ENCODE measurements at places on chromosomes 12 and 14.

- no peak for DNase-seq
Measured at GRCh38 chr12:124512667-124513296, 54.6 kb downstream of the NCOR2 start.

DNA sequence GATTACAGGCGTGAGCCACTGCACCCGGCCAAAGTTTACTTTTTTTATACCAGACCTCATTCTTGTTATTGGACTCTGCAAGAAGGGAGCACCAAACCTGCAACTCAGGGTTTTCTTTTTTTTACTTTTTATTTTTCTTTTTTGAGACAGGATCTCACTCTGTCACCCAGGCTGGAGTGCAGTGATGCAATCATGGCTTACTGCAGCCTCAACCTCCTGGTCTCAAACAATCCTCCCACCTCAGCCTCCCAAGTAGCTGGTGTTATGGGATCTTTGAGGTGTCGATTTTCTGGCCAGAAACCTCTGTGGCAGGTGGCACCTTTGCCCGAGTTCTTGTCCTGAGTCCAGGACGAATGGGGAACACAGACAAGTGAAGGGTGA lies 4.2 kb upstream of the PWP1 start:
- no peak for DNase-seq

GRCh38 chr14:74392616-74393570 lies 33.1 kb downstream of the SYNDIG1L start:
- DNase-seq: no peak

DNA sequence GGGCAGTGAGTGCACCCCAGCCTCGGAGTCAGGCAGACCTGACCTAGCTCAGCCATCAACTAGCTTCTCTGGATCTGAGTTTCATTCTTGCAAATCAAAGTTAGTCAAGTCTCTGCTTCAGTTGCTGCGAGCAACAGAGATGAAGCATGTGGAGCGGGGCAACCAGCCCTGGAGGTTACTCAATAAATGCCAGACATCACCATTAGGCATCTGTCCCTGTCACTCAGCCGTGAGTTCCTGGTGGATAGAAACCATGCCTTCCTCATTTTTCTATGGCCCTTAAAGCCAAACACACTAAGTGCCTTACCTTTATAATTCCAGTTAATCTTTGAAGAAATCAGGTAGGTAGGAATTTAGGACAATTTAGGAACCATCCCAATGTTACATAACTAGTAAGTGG lies 19.3 kb downstream of the RFX4 start:
- DNase-seq: no peak

DNA sequence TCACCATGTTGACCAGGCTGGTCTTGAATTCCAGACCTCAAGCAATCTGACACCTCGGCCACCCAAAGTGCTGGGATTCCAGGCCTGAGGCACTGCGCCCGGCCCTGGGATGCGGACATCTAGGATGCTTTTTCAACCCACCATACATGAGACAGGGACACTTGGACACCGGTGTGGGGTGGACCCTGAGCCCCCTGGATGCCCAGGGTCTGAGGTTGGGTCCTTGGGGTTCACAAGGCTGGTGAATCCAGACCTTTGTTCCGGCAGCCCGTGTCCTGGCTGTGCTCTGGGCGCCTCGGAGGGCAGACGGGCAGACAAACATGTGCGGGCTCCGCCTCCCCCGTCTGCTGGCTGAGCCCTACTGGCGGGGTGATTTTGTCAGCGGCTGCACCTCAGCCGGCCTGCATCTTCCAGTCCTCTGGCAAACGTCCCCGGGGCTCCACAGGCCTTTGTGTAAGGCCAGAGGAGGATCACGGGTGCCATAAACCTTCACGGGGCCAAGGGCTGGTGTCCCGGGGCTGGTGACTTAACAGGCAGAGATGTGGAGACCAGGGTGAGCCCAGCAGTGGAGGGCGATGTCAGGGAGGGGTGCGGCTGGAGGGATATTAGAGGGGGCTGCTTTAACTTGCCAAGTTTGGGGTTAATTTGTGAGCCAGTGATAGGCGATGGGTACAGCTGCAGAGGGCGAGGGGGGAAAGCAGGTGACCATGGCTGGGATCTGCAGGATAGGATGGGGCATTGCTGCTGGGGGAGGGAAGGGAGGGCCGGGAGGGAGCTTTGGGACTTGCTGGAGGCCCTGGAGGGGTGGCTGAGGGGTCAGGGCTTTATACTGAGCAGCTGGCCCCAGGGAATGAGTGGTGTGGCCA lies 5.8 kb downstream of the ASPG start:
- no peak for DNase-seq

DNA sequence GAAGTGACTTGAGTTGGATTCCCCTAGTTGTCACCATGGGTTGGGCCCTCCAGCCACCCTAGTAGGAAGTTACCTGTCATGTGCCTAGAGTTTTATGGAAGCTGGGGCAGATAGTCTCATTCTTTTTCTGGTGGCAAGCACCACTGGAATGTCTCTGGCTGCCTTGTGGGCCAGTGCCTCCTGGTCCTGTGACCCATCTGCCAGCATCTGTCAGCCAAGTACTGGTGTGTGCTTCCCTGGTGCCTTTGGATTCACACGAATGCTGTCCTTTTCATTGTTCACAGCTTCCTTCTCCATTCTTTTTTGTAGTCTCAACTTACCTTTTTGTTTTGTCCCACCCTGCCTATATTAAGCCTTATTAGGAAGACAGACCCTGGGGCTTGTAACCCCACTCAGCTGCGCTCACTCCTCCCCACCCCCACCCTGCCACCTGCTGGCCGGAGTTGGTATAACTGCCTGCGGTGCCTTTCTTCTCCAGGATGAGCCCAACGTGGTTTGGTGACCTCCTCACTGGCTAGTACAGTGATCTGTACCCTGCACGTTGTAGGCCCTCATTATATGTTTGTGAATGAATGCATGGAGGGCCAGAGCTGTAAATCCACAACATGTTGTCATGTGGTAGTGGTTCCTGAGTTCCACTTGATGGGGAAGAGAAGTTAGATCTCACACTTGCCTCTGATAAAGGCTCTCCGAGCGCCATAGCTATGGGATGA lies 125.7 kb downstream of the TSPAN9 start:
- peak; percentile 63 for DNase-seq

GRCh38 chr14:90728951-90729350 lies 87.3 kb downstream of the TTC7B start:
- no peak for DNase-seq

GRCh38 chr12:6268484-6269157 lies 41.9 kb upstream of the PLEKHG6 start:
- DNase-seq: no peak
